ENCODE measurements at places on chromosomes 6 and 20.

DNA sequence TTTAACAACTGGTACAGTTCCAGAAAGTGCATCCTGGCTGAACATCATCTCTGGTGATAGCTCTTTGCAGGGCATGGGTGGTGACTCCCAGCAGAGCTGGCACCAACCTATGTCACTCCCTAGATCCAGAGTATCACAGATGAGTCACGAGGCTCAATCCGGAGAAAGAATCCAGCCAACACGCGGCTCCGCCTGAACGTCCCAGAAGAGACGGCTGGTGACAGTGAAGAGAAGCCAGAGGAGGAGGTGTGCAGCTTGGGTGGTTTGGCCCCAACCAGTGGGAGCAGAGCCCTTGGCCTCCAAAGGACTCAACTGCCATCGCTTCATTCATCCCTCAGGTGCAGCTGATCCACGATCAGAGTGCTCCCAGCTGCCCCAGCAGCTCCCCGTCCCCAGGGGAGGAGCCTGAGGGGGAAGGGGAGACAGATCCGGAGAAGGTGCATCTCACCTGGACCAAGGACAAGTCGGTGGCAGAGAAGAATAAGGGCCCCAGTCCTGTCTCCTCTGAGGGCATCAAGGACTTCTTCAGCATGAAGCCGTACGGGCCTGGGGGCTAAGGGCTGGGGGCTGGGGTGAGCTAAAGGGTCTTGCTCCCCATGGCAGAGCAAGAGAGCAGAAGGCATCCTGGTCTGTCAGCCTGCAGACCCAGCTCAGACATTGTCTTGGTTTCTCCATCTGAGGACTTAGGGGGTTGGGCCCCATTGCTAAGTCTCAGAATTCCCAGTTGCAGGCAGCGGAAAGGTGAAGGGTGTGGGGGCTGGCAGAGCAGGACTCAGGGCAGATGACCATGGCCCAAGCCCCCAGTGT is 27.2 kb downstream of the SLC12A5 start:
- no peak for DNase-seq

GRCh38 chr6:105810105-105810921 is 275.8 kb upstream of the PRDM1 start:
- DNase-seq: no peak

DNA sequence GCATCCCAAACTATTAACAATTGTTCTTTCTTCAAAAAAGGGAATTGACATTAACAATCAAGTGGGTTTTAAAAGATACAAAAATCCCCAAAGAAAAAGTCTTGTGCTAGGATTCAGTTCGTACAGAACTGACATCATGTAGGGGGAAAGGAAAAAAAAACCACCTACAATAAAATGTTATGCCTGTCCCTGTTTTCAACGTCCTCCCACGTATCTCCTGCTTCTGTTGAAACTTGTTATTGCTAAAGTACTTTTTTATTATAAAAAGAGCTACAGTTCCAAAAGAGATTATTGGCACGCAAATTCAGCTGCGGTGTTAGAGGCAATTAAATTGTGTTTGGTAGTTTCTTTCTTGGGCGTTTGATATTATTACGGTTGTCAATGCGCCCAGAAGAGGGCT is 102.8 kb upstream of the PHACTR1 start:
- no peak for DNase-seq

DNA sequence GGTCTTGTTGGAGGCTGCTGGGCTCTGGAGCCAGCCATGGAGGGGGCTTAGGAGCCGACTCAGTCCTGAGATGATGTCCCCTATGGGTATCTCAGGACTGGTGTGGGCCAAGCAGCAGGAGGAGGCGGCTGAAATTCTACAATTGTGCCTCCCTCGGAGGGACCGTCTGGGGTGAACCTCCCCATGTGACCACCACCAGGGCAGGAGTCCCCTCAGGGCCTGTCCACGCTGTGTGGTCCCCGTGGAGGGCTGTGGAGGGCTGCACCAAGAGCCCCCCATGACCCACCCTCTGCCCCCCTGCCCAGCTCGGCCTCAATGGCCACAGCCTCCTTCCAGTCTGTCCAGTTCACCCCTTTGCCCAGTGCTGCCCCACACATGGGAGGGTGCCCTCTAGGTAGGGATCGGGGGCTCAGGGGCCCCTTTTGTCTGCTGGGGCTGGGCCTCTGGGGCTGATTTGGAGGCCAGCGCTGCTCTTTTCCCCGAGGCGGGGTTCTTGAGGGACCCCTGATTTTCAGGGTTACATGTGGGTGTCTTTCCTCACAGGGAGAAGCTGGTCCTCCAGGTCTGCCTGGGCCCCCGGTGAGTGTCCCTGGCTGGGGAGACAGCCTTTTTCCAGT is 1.2 kb downstream of the COL9A3 start:
- DNase-seq: no peak

DNA sequence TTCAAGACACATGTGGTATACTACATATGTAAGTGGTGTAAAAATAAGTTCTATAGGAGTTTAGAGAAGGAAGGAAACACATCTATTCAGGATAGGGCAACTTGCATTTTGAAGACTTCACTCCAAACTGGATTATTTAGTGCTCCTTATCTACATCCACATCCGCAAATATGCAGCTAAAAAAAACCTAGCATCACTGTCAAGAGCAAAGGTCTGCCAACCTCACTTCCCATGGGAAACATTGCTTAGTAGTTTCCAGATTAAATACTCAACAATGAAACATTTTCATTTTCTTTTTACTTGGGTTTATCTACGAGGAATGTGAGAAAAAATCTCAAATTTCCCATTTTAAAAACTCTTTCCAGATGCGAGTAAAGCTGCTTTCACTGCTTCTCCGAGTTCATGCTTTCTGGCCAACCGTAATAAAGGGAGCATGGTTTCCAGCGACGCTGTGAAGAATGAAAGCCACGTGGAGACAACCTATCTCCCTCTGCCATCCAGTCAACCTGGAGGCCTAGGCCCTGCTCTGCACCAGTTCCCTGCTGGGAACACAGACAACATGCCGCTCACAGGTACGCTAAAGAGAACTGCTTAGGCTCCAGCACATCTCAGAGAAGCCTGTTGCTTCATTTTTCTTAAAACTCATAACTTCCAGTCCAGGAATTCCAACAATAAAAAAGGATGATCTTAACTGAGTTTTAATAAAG is 48.2 kb downstream of the RFX6 start:
- DNase-seq: no peak

GRCh38 chr20:52529826-52530225 is 338.2 kb upstream of the ZFP64 start:
- no peak for DNase-seq

DNA sequence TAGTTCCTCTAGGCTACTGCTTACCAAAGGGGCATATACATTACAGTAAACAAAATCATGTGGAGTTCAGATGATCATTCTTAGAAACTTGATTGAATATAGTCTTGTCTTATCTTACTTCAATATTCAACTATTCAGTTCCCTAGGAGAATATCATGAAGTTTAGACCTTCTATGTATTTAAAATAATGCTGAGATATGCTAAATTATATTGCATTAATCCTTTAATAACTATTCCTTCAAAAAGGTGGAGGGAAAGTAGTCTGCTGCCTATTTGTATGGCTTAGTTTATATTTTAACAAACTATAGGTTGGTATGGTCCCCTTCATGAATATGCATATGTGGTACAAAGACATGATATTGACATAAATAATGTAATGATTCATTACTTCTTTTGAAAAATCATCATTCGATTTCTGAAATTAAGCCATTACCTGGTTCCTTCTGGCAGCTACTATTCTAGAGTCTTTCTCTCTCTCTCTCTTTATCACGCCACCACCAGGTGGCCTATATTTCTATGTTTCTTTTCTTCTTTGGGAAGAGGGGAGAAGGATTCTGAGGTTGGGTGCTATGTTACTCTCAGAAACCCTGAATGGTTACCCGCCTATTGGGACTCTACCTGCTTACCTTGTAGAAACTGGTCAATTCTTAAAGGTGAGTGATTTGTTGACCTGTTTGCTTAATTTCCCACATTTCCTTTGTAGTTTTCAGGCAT is 855.8 kb downstream of the HACE1 start:
- no peak for DNase-seq

GRCh38 chr20:50216543-50217206 is 26.0 kb downstream of the CEBPB start:
- no peak for DNase-seq

DNA sequence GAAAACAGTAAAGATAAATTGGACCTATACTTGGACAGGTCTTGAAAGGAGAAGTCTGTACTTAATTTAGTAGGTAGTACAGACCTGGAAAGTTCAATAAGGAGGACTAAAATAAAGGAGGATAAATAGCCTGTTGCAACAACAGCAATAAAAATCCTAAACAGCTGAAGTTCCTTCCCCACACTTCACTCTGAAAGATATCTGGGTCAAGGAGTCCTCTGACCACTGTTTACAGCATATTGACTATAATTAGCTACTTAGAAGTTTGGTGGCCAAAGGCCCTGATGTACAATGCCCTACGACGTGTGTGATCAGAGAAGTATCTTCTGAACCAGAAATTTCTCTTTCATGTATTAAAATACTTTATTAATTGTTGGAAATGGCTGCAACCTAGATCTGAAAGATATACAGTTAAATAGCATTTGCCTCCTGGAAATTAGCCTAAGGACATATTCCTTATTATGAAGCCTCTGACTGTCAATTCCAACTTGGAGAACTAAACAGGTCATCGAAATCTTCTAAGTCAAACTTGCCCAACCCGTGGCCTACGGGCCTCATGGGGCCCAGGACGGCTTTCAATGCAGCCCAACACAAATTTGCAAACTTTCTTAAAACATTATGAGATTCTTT is 82.8 kb downstream of the KIF13A start:
- DNase-seq: no peak

DNA sequence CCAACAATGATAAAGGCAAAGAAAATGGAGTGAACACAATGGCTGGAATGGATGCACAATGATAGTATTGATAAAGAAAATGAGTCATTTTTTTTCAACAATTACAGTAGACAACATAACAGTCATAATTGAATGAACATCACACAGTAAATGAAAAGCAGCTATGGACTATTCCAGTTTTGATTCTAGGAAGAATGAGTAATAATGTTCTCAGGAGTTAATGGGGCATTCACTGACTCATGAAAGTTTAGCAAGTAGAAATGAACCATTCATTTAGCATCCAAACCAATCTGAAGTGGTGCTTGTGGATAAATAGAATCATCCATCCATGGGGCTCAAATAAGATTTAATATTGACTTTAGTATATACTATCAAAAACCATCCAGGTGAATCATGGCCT is 1029.5 kb upstream of the GJE1 start:
- no peak for DNase-seq

GRCh38 chr20:3459881-3460307 is 10.9 kb upstream of the ATRN start:
- DNase-seq: no peak

GRCh38 chr6:44084231-44085014 is 42.8 kb downstream of the MRPL14 start:
- no peak for DNase-seq

- no peak for DNase-seq
Measured at GRCh38 chr20:5160882-5161281, 34.1 kb downstream of the CDS2 start.

DNA sequence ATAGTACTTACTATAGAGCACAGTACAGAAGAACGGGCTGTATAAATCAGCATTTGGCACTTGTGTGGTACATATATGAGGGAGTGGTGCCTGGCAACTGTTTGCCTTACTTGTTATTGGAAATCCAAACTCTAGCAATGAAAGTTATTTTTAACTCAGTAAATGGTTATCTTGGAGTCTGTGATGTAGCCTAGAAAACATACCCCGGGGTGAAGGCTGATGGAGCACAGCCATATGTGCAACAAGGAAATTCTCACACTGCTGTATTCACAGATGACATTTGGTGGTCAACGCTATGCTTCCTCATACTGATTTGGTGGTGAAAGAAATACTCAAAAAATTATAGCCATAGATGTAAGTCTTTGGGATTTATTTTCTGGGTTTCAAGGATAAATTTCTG is 807.5 kb upstream of the FLRT3 start:
- no peak for DNase-seq

- no peak for DNase-seq
Measured at GRCh38 chr20:33753763-33754162, 22.0 kb downstream of the ZNF341 start.

DNA sequence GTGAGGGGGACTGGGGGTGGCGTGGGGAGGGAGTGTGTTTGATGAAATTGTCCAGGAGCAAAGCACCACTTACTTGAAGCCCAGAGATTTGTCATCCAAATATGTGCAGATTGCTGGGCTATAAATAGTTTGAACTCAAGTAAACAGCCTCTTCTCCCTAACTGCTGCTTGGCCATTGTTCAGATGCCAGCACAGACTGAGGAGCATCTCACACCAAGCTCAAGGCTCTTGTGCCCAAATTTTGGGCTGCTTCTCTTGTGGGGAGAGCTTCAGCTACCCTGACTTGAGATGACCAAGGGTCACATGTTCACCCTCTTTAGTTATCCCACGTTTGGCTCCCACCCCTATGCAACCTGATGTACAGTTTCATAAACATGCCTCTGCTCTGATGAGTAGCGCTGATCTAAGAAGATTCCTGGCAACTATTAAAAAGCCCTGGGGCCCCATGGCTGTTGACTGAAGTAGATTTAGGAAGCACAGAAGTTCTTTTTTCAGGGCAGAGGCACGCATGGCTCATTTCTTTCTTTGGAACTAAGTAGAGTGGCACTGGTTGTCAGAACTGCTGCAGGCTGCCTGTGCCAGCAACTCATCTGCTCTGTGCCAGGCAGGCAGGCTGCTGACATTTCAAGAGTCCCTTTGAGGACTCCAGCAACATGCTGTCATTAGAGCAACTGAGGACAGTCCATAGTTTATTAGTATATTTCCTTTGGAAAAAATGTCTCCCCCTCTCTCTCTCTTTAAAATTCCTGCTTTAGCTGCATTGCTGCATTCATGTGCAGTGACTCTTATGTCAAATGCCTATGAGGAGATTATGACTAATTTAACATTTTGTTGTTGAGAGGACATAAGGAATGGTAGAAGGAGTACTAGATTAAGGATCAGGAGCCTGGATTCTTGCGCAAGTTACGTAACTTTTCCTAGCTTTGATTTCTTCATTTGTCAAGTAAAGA is 9.6 kb upstream of the PKIG start:
- peak; percentile 84 for DNase-seq

GRCh38 chr6:116512111-116512559 is 696 bp downstream of the CALHM5 start:
- no peak for DNase-seq

GRCh38 chr6:166202321-166202733 is 34.7 kb upstream of the TBXT start:
- DNase-seq: no peak

GRCh38 chr6:79498842-79499241 is 38.4 kb downstream of the LCA5 start:
- DNase-seq: no peak

Data from cardiac septum (tissue), 1 donor.